Right cardiac atrium (tissue), 5 donors: ENCODE measurements at places on chromosomes 1 and 21.

DNA sequence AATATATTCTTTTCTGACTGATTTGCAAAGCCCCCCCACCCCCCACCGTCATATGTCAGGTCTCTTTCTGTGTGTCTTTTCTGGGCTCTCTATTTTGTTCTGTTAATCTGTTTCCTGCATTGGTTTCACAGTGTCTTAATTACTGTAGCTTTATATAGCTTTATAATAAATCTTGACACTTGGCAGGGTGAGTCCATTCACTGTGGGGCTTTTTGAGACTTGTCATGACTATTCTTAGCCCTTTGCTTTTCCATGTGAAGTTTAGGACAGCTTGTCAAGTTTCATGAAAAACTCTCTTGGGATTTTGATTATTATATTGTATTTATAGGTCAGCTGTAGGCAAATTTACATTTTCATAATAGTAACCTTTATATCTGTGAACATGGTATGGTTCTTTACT lies 50.4 kb downstream of the MIGA1 start:
- no peak for DNase-seq

GRCh38 chr1:159943908-159944622 lies 1.3 kb downstream of the IGSF9 start:
- DNase-seq = no peak

- peak; percentile 68 for DNase-seq
Measured at GRCh38 chr1:236141447-236142252, 689 bp upstream of the GPR137B start.

- DNase-seq = peak; percentile 3
Measured at GRCh38 chr1:5856246-5856815, 135.9 kb downstream of the NPHP4 start.

- DNase-seq = peak; percentile 27
Measured at GRCh38 chr1:64745986-64746940, 1.4 kb downstream of the RAVER2 start.

DNA sequence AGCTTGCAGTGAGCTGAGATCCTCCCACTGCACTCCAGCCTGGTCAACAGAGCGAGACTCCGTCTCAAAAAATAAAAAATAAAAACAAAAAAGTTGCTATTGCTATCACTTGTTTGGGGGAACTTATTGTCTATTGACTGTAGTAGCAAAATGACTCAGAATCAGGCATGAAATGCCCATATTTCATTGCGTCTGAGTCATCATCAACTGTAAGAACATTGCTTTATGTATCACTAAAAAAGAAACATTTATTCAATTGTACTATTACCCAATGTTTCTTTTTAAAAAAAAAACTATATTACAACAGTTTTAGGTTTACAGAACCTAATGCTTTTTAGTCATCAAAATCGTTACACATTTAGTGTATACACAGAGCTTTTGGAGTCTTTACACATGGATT lies 91.0 kb upstream of the FMN2 start:
- DNase-seq = no peak

- no peak for DNase-seq
Measured at GRCh38 chr1:157168015-157168414, 29.8 kb upstream of the ETV3 start.

- DNase-seq = no peak
Measured at GRCh38 chr1:21761052-21761451, 21.9 kb downstream of the USP48 start.

GRCh38 chr1:54134295-54134694 lies 18.5 kb downstream of the CDCP2 start:
- no peak for DNase-seq

DNA sequence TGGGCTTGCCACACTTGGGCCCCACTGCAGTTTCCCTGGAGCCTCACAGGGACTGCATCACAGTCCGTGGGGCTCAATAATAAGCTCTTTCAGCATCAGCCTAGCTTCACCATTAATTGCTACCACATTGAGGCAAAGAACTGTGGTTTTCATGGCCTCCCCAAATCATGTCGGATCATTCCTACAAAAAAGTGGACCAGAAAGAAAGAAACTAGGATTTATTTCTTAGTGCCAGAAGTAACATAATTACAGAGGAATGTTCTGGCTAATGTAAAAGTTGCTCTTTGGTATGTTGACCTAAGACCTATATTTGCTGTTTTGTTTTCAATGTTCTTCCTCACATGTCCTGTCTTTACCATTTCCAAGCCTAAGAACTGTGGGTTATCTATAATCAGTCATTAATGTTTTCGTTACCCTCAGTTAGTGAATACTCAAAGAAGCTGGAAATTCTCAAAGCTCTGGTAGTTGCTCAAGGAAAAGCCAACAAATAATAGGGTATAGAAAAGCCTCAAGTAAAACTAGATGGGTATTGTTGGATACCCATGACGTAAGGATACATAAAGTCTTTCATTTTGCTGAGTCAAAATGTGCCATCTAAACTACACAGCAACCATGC lies 173.9 kb downstream of the LTN1 start:
- no peak for DNase-seq

DNA sequence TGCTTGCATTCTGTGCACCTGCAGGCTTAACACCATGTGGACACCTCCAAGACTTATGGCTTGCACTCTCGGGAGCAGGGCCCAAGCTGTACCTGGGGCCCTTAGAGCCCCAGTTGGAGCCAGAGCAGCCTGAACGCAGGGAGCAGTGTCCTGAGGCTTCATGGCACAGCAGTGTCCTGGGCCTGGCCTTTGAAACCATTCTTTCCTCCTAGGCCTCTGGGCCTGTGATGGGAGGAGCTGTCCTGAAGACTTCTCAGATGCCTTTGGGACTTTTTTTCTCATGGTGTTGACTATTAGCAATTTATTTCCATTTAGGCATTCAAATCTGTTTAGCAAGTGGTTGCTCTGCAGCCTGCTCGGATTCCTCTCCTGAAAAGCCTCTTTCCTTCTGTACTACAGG lies 11.0 kb downstream of the RPTN start:
- DNase-seq = no peak

GRCh38 chr1:115012006-115012405 lies 17.6 kb upstream of the TSHB start:
- no peak for DNase-seq

GRCh38 chr1:59730759-59731478 lies 83.8 kb upstream of the HOOK1 start:
- DNase-seq = peak; percentile 73

DNA sequence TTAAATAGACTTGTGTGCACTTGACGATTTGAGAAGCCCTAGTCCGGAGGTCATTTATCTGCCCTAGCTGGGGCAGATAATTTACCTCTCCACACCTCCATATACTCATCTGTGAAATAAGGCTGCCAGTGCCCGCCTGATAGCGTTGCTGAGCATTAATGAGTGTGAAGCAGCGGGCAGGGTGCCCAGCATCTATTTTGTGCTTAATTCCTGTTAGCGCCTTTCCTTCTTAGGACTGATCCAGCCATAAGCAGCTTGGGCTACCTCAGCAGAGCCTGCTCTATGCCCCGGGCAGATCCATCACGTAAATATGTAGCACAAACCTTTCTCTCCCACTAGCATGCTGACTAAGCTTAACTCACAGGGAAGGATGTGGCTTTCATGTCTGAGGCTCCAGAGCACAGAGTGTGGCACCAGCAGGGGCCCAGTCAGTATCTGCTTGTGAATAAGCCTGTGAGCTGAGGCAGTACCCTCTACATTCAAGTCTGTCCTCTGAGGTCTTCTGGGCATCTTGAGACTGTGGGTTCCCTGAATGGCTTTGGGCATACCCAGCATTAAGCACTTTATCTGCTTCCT lies 21.5 kb upstream of the RNF187 start:
- no peak for DNase-seq

DNA sequence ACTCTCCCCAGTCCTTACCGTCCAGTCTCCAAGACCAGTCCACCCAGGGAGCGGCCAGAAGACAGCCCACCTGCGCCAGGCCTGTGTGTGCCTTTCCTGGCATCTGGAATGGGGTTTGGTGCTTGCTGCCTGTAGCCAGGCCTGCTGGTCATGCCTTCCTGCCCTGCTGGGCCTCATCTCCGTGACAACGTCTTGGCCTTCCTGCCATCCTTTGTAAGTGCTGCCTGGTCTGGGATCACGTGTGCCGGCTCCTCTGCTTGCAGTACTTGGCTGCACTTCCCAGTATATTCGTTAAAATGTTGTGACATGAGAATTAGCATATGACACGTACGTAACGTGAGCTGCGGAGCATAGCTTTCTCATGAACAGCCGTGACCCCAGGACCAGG lies 145.3 kb upstream of the COL6A1 start:
- DNase-seq = no peak

DNA sequence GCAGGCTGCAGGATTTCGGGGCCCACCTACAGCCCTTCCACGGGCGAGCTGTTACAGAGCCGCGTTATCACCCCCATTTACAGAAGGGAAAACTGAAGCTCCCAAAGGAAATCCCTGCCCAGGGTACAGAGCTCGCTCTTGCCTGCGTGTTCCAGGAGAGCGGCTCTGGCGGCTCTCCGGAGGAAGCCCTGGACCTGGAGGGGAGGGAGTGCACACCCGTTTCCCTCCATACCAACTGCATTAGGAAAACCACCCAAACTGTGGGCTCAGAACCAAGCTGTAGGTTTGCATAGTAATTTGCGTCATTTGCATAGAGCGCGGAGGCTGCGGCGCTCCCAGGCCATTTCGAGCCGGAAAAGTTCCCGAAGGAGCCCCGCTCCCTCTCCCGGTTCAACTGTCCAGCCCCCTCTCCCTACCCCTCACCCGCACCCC lies 24.7 kb upstream of the ADGRB2 start:
- no peak for DNase-seq

DNA sequence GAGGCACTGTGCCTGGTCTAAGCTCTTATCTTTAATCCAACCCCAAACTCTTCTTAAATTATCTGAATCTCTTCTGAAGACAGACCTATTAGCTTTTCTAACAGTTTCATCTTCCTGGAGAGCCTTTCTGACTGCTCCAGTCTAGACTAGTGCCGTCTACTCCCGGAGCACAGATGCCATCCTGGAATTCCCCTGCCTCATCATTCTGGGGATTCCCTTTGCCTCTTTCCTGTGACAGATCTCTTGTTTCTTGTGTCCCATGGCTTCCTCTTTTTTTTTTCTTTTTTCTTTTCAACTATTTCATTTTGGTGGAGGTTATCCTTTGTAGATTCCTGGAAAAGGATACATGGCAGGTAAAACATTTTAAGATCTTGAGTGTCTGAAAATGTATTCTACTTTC lies 11.7 kb downstream of the SEMA4A start:
- DNase-seq = no peak

DNA sequence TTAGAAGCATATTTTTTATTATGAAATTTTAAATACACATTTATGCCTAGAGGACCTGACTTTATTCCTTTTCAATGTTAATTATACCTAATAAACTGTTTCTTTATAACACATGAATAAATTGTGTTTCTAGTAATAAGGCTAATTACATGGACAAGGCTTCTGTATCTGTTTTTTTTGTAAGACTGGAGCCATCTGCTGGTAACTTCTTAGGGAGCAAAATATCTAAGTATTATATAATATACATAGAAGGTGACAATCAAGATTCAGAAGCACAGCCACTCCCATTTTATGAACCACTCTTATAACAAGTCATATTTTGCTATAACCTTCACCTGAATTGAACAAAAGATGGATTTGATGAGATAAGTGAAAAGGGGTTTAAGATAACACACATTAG lies 84.2 kb downstream of the LBR start:
- DNase-seq = no peak

- DNase-seq = no peak
Measured at GRCh38 chr1:225762444-225762843, 15.2 kb upstream of the SRP9 start.

DNA sequence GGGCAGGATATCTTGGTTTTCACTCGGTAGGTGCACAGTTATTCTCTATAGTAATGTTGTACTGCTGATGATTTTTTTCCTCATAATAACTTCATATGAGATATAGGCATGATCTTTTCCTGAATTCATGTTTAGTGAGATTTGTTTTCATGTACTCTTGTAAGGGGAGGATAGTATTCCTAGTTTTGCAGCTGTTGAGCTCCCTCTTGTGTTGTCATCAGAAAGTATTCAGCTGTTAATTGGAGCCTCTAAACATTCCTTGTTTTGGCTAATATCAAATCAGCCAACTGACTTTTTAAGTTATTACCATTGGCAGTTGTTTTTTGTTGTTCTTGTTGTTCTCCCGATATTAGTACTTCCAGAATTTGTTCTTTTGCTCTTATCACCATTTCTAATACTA lies 24.4 kb downstream of the OR10R2 start:
- DNase-seq = no peak

DNA sequence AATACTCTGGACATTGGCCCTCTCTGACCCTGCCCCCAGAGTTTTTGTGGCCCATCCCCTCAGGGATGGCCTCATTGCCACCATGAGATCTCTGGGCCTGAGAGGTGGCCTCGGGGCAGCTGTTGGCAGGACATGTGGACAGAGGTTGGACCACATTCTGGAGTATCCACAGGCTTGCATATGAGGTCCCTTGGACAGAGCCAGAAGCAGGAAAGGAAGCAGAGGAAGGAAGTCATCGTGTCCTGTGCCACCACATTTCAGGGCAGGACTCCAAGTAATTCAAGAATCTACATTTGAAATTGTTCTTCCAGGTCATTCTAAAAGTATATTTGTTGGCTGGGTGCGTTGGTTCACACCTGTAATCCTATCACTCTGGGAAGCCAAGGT lies 95.9 kb upstream of the PPP2R5A start:
- DNase-seq = no peak
